Large intestine (tissue), 12 donors: ENCODE measurements at places on chromosomes 13 and 19.
A peak's percentile ranks its signal among the peaks of the same experiment; 100 is the strongest.

DNA sequence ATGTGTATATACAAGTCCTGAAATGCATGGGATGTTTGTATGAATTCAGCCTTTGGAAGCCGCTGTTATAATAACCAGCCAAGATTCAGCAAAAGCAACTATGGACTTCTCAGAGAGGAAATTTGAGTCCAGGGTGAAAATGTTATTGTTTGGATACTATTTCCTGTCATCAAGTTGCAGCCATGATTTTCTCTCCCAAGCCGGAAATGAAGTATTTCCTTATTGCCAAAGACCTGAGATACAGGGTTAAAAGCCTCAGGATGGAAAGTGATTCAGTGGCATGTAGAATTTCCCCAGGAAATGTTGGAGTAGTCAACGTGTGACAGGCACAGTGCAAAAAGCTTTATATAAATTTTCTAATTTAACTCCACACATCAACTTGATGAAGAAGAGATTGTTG, 133.9 kb downstream of the IRS2 start:
- DNase-seq = no peak

- no peak for DNase-seq
Measured at GRCh38 chr19:48926909-48927308, 6.6 kb upstream of the DHDH start.

DNA sequence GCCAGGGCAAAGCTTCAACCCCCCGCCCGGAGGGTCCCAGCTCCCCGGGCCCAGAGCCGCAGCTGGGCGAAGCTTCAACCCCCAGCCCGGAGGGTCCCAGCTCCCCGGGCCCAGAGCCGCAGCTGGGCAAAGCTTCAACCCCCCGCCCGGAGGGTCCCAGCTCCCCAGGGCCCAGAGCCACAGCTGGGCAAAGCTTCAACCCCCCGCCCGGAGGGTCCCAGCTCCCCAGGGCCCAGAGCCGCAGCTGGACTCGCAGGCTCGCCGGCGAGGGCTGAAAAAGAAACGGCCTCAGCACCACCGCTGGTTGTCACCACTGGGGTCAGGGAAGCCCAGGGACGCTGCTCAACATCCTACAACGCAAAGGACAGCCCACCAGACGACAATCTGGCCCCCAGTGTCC, 5.2 kb downstream of the REXO1 start:
- no peak for DNase-seq

DNA sequence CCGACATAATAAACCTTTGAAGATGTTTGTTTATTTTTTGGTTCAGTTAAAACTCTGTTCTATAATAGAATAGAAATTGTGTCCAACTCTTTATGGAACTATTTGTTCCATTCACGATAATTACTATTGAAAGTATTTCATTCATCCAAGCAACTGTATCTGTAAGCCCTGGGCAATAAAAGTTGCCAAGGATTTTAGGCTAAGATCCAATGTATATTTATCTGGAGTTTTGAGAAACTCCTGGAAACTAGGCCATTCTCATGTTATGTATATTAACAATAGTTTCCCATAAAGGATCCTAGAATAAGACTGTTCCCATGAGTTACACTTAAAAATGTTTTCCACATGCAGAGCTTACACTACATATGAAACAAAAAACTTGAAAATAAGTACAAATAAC, 261.6 kb downstream of the SLITRK6 start:
- no peak for DNase-seq

DNA sequence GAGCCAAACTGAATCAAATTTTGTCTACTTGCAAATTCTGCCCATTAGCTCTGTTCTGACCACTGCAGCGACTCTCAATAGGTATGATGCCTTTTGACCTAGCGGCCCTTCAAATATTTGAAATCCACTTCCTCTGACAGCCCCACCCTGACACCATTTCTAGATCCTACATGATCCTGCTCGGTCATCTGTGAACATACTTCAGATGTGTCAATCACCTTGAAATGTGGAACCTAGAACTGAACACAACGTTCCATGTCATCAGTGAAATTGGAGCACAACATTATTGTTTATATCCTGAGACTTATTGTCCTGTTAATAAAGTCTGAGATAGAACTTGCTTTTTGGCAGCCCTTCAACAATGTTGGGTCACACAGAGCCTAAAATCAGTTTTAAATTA, 98.2 kb downstream of the UBL3 start:
- no peak for DNase-seq

- no peak for DNase-seq
Measured at GRCh38 chr19:46279177-46279576, 17.7 kb upstream of the HIF3A start.

GRCh38 chr19:39133431-39134270, 8.1 kb downstream of the PAK4 start:
- peak; percentile 59 for DNase-seq

GRCh38 chr13:51478418-51479198, 25.8 kb upstream of the INTS6 start:
- DNase-seq = no peak

GRCh38 chr13:97011446-97012131, 17.3 kb upstream of the OXGR1 start:
- DNase-seq = no peak

- DNase-seq = no peak
Measured at GRCh38 chr13:80359778-80360452, 19.0 kb upstream of the SPRY2 start.

DNA sequence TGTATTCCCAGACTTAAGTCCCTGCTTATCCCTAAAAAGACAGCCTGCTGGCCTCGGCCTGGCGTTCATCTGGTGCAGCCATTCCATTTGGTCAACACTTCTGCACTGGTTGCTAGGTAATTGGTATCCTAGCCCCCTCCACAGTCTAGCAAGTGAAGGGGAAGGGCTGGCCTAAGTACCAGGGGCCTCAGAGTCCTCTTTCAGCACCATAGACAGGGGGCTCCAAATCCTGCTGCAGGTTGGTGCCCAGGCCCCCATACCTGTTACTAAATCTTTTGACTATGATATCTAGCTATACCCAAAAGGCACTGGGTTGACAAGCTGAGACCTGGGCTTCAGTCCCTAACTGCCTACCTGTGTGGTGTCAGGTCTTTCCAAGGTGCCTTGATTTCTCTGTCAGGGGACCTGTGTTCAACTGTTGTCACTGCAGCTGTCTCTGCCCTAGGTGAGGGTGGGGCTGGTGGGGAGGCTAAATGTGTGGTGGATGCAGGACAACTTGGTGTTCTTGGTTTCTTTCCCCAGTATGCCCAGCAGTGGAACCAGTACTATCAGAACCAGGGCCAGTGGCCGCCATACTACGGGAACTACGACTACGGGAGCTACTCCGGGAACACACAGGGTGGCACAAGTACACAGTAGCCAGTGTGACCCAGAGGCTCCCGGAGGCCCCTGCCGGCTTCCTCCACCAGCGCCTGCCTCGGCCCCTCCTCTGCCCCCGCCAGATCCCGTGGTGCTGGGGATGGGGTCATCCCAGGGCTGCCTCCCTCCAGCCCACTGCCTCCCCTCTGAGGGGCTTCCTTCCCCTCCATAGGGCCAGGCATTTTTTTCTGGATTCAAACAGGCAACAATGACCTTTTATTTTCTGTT, 3.8 kb upstream of the CCDC97 start:
- no peak for DNase-seq

GRCh38 chr19:29761575-29762232, 46.6 kb upstream of the C19orf12 start:
- DNase-seq = peak; percentile 8

GRCh38 chr19:38385057-38385803, 2.6 kb downstream of the GGN start:
- DNase-seq = no peak

DNA sequence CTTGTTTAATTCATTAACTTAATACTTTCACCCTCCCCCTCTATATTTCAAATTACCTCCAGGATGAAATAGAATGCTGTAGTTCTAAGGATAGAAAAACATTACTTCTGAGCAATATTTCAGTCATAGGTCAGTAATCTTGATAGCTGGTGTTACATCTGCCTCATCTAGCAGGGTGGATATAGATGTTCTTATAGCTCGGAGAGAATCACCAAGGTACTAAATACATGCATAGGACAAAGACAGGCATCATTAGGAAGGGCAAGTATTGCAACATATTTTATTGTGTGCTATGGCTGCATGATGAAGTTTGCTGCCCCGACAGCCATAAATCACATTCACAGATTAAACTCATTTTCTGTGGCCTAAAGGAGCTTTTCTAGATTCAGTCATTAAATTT, 601.0 kb downstream of the FGF9 start:
- DNase-seq = peak; percentile 37

DNA sequence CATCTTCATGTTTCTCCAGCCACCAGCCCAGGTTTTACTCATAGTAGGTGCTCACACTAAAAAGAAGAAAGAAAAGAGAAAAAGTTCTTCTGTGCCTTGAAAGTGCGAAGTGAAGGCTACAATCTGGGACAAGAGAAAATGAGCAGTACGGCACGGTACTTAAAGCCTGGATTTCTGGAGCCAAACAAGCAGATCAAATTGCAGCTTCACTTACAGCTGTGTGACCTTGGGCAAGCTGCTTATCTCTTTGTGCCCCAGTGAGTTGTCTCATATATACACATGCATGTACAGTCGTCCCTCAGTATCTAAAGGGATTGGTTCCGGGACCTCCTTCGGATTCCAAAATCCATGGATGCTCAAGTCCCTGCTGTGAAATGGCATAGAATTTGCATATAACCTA, 41.8 kb downstream of the GSX1 start:
- DNase-seq = no peak

DNA sequence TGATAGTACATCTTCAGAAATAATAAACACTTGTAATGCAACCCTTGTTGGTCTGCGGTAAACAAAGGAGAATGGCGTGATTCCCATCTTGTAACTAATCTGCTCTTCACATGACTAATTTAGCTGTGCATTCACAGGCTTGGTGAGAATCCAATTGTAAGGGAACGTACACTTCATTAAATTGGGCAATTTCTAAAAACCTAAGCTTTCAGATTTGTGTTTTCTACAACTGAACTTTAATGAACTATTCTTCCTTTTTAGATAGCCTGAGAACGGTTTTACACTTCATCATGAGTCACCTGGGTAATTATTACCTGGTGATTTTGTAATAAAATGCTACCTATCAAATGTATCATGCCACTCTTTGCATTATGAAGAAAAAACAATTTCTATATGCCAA, 306.9 kb downstream of the KLF5 start:
- peak; percentile 57 for DNase-seq

DNA sequence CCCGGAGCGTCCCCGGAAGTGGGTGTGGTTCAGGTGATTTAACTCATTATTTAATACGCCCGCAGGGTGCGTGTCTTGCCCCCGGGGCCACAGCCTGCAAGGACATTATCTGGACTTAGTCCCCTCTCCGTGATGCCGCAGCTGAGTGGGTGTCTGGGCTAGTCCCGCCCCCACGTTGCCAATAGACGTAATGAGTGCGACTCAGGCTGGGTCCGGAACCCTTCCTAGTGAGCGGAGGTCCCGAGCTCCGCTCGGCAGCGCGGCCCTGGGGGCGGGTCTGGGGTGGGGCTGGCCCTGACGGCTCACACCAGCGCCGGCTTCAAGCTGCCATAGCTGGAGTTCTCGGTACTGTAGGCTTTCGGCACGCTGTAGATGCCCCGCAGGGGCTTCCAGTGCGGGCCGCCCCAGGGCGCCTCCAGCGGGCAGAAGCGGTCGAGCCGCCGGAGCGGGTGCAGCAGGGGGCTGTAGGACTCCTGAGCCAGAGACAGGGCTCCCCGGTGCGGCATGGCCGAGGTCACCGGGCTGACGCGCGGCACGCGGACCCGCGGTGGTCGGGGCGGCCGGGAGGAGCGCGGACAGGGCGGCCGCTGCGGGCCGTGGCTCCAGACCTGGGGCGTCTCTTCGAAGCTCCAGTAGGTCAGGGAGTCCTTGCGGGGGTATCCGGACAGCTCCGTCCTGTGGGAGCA, 918 bp upstream of the LHB start:
- DNase-seq = peak; percentile 42

- no peak for DNase-seq
Measured at GRCh38 chr13:42109957-42110356, 61.5 kb downstream of the DGKH start.

GRCh38 chr19:10988380-10988779, 27.6 kb downstream of the SMARCA4 start:
- DNase-seq = no peak

DNA sequence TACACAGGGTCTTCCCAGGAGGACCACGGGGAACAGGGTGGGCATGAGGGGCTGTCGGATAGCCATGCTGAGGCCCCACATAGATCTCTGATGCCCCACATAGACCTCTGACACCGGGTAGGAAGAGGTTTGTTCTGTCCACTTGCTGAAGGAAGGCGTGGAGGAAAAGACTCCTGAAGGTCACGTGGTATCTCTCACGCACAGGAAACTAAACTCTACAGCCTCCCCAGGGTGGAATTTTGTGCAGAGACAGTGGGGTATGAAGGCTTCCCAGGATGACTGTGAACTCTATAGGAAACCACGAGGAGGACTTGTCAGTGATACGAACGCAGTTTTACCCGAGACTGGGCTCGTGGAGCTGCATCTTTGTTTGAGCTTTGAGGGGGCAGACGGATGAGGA, 2.8 kb downstream of the EVI5L start:
- DNase-seq = no peak

- peak; percentile 89 for DNase-seq
Measured at GRCh38 chr19:310141-310651, 19.0 kb upstream of the PLPP2 start.

- peak; percentile 40 for DNase-seq
Measured at GRCh38 chr19:32570081-32570785, 10.8 kb upstream of the PDCD5 start.

DNA sequence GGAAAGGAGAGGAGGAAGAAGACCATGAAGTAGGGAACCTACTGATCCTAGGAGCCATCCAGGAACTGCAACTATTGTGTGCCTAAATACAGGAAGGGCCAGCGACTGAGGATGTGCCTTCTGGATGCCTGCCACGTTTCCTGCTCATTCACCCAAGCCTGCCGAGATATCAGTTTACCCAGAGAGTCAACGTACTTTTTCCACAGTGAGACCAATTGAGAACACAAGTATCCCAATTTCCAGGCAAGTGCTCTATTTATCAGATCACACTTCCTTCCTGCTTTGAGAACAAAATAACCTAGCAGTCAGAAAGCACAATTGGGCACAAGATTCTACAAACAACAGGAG, 122.4 kb downstream of the AKAP11 start:
- DNase-seq = no peak

GRCh38 chr19:35743640-35744429, 1.4 kb downstream of the U2AF1L4 start:
- DNase-seq = no peak

GRCh38 chr13:51734786-51735185, 69.2 kb downstream of the DHRS12 start:
- no peak for DNase-seq

GRCh38 chr13:110284779-110285484, 22.0 kb downstream of the COL4A1 start:
- DNase-seq = no peak

- no peak for DNase-seq
Measured at GRCh38 chr13:33758113-33758512, 59.8 kb upstream of the RFC3 start.

DNA sequence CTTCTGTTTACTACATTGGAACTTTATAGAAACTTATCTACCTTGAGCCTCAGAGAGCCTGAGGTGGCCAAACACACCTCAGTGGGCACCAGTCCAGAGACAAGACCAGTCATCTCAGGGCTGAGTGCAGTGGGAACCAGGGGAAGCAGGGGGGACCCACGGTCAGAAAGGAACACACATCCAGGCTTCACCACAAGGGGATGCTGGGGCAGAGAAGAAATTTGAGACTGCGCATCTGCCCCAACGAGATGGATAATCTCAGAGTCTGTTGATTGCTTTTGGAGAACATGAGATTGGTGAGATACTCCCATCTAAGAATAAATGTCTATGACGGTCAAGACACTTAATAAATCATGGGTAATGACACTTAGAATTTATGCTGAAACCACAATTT, 98.7 kb downstream of the DOCK9 start:
- DNase-seq = no peak

GRCh38 chr13:106911020-106911419, 343.1 kb upstream of the ARGLU1 start:
- DNase-seq = no peak
